HL-60 (cell line): ENCODE measurements at places on chromosomes 6 and 20.

GRCh38 chr6:125393449-125393858, 91.7 kb upstream of the HDDC2 start:
- no peak for DNase-seq

GRCh38 chr6:34349211-34349610, 43.3 kb downstream of the NUDT3 start:
- DNase-seq = no peak

DNA sequence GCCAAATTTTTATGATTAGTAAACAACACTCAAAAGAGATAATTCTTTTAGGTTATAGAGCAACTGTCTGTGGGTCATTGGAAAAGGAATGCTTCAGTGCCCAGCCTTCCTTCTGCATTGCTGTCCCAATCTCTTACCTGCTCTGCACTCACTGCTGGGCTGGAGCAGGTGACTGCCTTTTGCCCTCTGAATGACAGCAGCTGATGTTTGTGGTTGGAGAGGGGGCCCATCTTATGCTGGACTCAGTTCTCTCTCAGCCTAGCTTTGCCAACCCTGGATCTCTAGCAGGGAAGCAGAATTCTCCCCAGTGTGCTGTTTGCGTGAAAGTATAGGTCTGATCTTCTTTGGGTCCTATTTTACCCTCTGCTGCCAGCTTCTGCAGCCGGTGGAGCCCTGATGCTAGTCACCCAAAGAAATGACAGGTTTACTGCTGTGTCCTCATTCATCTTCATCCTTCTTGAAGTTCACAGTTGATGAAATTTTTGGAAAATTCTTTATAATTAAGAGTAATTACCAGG, 193.5 kb downstream of the ARID1B start:
- no peak for DNase-seq

GRCh38 chr6:117976030-117976651, 69.1 kb downstream of the SLC35F1 start:
- peak; percentile 31 for DNase-seq

- DNase-seq = no peak
Measured at GRCh38 chr6:12162213-12162612, 127.9 kb upstream of the EDN1 start.

- DNase-seq = no peak
Measured at GRCh38 chr6:16773362-16773761, 12.1 kb upstream of the ATXN1 start.

DNA sequence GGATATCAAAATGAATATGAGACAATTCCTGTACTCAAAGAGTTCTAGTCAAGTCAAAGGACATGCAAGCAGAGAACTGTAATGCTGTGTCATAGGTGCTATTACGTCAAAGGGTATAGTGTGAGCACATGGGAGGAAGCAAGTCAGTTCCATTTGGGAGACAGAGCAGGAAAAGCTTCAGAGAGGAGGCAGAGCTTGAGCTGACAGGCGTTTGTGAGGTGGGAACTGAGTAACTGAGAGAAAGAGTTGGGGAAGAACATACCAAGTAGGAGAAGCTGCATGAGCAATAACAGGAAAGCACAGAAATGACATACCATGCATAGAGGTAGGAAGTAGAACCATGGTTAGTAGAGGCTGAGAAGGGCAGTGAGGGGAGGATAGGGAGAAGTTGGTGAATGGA, 15.2 kb upstream of the SSR1 start:
- peak; percentile 37 for DNase-seq

DNA sequence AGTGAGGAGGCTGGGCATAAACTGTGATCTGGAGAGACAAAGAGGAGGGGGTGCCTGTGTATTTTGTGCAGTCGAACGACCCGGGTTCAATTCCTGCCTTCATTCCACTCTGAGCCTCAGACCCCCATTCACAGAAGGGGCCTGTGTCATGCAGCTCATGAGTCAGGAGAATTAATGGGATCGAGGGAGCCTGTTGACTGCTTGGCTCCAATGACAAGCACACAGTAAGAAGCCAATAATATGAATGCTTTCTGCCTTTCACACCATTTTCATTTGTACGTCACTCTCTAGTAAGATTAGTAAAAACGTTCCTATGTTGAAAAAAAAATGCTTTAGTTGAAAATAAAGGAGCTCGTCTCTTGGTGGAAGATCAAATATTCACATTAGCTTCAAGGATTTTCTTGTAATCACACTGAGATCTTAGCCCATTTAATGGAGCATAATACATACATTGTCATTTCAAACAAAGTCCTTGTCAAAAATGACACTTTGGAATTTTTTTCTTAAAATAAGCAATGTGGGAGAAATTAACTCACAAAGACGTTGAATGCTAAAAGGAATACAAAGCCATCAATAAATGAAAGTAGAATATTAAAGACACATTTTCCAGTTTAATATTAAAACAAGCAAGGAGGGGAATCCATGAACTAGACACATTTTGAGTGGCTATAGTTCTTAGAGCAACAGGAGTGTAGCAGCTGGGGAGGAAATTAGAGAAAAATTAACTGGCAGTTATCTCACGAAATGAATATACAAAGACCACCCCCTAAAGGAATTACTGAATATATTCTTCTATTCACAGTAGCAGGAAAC, 246.7 kb upstream of the AFDN start:
- no peak for DNase-seq

DNA sequence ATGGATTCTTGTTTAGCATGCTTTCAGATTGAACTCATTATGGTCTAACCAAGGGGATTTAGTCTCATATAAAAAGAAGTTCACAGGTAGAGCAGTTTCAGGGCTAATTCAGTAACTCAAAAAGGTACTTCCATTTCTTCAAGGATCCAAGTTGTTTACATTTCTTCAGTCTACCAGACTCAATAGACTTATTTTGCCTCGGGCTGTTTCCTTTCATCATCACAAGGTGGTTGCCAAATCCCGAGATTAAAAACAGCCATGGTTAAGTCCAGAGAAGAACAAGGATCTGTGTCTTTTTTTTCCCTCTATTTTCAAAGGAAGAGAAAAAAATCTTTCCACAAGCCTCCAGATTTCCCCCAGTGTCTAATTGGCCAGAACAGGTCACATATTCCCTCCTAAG, 69.8 kb upstream of the SNX9 start:
- DNase-seq = no peak

- DNase-seq = peak; percentile 35
Measured at GRCh38 chr6:98845211-98846020, 11.0 kb downstream of the POU3F2 start.

GRCh38 chr6:6931071-6932025, 176.4 kb upstream of the RREB1 start:
- DNase-seq = peak; percentile 71

DNA sequence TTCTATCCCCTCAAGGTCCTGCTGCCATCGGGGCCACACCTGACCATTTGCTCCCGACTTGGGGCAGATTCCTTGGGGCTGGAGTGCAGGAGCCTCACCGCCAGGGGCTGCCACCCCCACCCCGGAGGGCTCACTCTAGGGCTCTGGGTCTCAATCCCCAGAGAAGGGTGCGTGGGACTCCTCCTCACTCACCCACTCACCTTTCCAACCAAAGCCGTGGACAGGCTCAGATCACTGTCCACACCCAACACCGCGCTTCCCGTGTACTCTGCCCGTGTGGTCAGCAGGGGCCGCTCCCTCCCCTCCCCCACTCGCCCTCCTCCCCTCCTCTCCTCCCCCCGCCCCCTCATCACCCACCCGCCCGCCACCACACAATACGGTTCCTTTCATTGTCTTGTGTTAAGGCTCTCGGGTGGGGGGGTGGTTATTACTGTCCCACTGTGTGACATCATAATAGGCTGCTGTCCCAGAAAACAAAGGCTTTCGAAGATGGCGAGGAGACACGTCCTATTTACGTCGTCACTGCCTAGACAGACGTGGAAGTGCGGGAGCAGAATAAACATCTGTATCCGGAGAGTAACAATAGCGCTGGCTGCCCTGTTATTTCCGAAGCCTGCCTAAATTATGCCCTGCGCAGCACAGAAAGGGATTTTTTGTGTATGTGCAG, 85.8 kb downstream of the YTHDF1 start:
- DNase-seq = no peak

DNA sequence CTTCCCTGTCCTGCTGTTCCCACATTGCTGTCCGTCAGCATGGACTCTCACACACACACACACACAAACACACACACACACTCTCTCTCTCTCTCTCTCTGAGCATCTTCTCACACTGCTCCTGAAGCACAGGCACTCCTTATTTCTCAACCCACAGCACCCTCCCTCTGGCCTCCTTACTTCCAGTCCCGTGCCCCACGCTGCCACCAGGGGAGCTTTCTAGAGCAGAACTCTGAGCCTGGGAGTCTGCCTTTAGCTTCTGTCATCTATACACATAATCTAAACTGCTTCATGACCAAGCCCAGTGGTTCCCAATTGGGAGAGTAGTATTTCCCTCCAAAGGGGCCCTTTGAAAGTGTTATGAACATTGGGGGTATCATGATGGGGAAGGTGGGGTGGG, 29.1 kb downstream of the HECA start:
- DNase-seq = no peak

DNA sequence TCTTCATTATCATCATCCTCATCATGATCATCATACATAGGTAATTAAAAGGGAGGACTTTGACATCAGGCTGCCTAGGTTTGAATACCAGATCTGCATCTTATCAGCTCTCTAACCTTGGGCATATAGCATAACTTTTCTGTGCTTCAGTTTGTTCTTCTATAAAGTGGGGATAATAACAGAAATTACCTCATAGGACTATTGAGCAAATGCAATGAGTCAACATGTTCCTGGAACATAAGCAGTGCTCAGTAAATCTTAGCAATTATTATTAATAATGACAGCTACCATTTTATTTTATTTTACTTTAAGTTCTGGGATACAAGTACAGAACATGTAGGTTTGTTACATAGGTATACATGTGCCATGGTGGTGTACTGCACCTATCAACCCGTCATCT, 7.2 kb downstream of the C20orf202 start:
- DNase-seq = no peak

DNA sequence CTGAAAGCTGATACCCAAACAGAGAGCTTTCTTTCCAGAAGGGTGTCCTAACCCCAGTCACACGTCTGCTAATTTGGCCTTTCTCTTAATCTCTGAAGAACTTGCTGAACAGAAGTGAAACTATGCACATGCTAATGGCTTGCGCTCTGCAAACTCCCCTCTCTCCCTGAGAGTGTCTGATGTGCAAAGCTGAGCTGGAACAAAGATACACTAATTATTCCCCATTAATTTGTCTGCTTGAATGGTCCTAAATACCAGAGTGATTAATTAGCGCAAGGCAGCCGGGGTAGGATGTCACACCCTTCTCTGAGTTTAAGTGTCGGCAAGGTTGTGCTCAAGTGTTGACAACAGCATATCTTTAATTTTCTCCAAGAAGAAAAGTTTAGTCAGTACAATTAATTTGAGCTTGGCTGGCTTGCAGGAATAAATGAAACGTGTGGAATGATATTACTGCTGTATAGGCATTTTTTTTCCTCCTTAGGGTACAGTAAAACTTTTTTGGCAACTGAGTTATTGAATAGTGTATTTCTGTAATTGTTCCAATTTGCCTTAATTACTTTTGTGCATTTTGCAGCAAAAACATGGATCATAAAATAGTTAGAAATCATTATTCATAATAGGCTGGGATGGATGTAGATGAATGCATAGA, 715.9 kb upstream of the POU3F2 start:
- DNase-seq = no peak

DNA sequence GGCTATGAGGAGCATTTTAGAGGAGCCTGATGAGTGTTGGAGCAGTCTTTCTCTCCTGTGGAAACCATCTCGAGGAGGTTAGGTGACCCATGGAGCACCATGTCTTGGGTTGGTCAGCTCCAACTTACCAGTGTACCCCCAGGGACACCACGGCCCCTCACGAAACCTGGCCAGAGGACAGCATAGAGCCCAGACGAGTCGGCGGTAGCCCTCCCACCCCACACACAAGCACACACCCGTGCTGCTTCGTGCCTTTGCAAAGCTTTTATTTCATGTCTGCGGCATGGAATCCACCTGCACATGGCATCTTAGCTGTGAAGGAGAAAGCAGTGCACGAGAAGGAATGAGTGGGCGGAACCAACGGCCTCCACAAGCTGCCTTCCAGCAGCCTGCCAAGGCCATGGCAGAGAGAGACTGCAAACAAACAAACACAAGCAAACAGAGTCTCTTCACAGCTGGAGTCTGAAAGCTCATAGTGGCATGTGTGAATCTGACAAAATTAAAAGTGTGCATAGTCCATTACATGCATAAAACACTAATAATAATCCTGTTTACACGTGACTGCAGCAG, 53.6 kb downstream of the EZR start:
- DNase-seq = no peak

GRCh38 chr20:58219342-58219700, 9.1 kb downstream of the ANKRD60 start:
- no peak for DNase-seq

DNA sequence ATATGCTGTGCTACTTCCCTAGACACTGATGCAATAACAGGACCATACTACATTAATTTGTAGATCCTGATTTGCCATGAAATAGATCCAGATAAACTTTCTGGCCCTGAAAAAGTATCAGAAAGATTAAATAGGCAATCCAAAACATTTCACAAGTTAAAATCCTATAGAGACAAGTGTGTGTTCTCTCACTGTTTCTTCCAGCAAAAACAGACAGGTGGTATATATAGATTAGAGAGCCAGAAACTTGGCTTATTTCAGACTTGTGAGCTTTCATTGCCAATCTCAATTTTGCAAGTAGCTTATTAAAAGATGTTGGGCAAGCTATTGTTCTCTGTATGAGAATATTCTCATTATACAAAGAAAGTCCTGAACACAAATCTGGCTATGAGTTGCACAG, 289.1 kb upstream of the MANEA start:
- no peak for DNase-seq

DNA sequence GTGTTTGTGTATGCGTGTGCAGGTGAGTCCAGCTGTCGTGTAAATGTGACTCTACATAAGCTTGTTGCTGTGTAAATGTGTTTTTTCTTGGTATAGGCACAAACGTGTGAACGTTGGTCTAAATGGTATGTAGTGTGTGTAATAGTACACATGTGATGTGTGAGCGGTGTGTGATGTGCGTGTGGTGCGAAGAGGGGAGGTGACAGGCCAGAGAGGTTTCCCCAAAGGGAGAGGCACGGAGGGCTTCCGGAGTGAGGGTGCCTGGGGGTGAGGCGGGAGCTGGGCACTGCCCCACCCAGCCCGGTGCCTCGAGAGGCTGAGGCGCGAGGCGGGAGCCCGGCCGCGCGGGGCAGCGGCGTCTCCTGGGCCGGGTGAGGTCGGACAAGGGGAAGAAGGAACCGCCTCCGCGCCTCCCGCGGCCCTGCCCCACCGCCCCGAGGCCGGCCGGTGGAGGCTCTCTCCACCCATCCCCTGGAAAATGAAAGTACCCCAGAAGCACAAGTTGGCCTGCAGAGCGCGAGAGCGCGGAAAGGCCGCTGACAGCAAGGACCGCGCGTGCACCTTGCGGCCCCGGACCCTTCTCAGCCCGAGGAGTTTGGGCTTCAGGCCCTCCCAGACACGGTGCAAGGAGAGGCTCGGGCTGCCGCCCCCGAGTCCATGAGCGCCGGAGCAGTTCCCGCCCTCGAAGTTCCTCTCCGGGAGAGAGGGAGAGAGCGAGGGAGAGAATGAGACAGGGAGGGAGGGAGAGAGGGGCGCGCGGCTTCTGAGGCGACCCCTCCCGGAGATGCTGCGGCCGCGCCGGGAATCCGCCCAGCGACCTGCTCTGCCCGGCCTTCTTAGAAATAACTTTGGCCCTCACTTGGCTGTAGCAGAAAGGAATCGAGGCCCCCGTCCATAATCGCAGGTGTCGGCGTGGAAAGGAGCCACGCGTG, 43.2 kb upstream of the OSTM1 start:
- no peak for DNase-seq
